ENCODE measurements at places on chromosomes 1 and 21. TPM values are rescaled to one million over a fixed set of nuclear protein-coding genes. Genes with fewer than 3 reads are reported as not detected.

CD164L2 gene
- 7.6 TPM for total RNA-seq

GRCh38 chr1:155043301-155043702 is 7.8 kb upstream of the ADAM15 start:
- peaks cover 21% of the 10 kb centered on the region for H3K4me1 ChIP-seq
- DNase-seq, result no peak
- H3K4me3 ChIP-seq, result no peak overlapping the region
- no peaks in the 10 kb centered on the region for H3K36me3 ChIP-seq
- no peak overlapping the region for H3K27ac ChIP-seq
- H3K27me3 ChIP-seq, result no peaks in the 10 kb centered on the region

CRP gene
- not detected for total RNA-seq

GPR3 gene
- 0.74 TPM for total RNA-seq

GRCh38 chr1:230189341-230189740 is 122.3 kb downstream of the GALNT2 start:
- no peaks in the 10 kb centered on the region for H3K27me3 ChIP-seq
- H3K4me3 ChIP-seq, result no peak overlapping the region
- no peak overlapping the region for H3K27ac ChIP-seq
- no peaks in the 10 kb centered on the region for H3K36me3 ChIP-seq
- H3K4me1 ChIP-seq, result peaks cover 29% of the 10 kb centered on the region

GRCh38 chr1:70039485-70039884 is 165.9 kb downstream of the LRRC40 start:
- H3K27me3 ChIP-seq, result no peaks in the 10 kb centered on the region
- no peak overlapping the region for H3K27ac ChIP-seq
- H3K36me3 ChIP-seq, result no peaks in the 10 kb centered on the region
- DNase-seq, result no peak
- H3K4me3 ChIP-seq, result no peak overlapping the region

DNA sequence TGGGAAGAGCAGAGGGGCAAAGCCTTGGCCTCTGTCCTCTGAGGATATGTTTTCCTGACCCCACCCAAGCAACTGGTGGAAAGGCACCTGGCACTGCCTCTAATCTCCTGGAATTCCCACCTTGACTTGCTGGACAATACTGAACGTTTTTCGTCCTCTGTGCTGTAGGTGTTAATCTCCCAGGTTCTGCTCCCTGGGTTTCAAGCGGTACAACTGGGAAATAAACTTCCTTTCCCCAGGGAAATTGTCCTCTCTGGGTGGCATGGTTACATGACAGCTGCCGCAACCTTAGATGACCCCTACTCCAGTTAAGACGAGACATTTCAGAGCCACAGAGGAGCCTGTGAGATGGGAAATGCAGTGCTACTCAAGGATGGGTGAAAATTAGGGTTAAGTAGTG is 57.3 kb upstream of the BCAR3 start:
- peaks cover 6% of the 10 kb centered on the region for H3K4me1 ChIP-seq
- no peak overlapping the region for H3K27ac ChIP-seq
- DNase-seq, result no peak
- no peak overlapping the region for H3K4me3 ChIP-seq
- no peaks in the 10 kb centered on the region for H3K27me3 ChIP-seq

DNA sequence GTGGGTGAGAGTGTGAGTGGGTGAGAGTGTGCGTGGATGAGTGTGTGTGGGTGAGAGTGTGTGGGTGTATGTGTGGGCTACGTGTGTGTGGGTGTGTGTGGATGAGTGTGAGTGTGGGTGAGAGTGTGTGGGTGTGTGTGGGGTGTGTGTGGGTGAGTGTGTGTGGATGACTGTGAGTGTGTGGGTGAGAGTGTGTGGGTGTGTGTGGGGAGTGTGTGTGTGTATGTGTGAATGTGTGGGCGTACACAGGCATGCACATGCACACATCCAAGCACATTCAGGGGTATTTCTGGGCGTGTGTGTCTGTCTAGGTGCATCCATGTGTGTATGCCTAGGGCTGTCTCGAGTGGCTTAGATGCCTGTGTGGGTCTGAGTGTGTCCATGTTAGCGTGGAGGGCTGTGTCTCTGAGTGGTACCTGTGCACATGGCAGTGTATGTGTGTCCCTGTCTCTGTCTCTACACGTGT is 14.0 kb downstream of the SDC3 start:
- peaks cover 7% of the 10 kb centered on the region for H3K4me1 ChIP-seq
- DNase-seq, result no peak
- H3K27ac ChIP-seq, result no peak overlapping the region

DNA sequence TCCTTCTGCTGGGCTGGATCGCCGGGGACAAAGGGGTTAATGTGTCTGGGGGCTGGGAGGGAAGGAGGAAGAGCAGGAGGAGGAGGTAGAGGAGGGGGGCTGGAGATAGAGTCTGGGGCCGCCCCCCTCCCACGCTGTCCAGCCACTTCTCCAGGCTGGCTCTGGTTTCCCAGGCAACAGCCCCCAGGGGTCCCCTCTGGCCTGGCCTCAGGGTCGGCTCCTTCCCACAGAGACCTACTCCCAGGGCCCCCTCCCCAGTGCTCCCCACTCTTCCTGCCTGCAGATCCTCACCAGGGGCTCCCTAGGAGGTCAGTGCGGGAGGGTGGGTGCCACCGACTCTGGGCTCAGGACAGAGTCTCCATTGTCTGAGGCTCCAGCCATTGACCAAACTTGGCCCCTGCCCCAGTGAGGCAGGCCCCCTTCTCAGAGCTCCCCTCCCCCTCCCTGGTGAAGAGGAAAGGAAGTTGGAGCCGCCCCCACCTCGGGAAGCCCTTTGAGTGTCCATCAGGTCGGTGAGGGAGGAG is 34.1 kb downstream of the ARHGEF10L start:
- no peak overlapping the region for H3K4me3 ChIP-seq
- peaks cover 60% of the 10 kb centered on the region for H3K4me1 ChIP-seq

CLEC20A gene
- total RNA-seq, result not detected

ZSWIM5 gene
- 2.7 TPM for total RNA-seq

DNA sequence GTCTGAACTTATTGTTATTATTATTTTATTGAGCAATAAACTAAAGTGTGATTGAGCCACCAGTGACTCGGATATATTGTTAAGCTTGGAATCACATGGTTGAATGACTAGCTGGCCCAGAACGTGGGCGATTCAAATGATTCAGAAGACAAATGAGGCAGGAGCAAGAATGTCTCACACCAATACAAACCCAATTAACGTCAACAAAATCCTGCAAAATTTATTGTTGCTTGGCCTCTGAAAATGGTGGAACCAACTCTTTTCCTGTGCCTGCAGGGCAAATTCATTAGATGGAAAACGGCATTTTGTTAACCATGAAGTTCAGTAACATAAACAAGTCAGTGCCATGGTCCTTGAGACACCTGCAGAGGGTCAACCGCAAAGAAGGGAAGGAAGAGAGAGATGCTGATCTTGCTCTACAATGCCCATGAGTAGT is 482.0 kb downstream of the SETD4 start:
- H3K4me1 ChIP-seq, result no peaks in the 10 kb centered on the region
- H3K27me3 ChIP-seq, result no peaks in the 10 kb centered on the region
- H3K4me3 ChIP-seq, result no peak overlapping the region
- H3K27ac ChIP-seq, result no peak overlapping the region
- H3K36me3 ChIP-seq, result no peaks in the 10 kb centered on the region
- DNase-seq, result no peak

- no peak for DNase-seq
- H3K36me3 ChIP-seq, result no peaks in the 10 kb centered on the region
- H3K27me3 ChIP-seq, result no peaks in the 10 kb centered on the region
- no peak overlapping the region for H3K27ac ChIP-seq
Measured at GRCh38 chr1:183954496-183954895, 83.0 kb downstream of the COLGALT2 start.

WNT9A gene
- total RNA-seq, result 2.9 TPM

LRRIQ3 gene
- not detected for total RNA-seq

KMO gene
- total RNA-seq, result 4.7 TPM

BMP8A gene
- 2.9 TPM for total RNA-seq

ZNF593 gene
- 18.7 TPM for total RNA-seq

DNA sequence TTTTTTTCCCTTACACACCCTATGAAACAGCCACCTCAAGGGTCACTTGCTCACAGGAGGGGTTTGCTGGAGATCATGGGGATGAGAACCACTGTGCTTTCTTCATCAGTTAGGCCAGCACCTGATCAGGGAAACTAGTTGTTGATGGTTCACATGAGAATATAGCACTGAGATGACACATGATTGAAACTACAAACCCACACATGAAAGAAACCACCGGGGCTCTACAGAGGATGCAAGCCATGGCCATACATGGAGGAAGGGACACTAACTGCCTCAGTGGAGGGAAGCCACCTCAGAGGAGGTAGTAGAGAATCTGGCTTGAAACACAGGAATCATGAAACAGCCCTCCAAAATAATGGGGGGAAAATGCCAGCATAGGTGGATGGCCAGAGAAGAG is 63.2 kb downstream of the PRKAB2 start:
- H3K27ac ChIP-seq, result no peak overlapping the region
- no peaks in the 10 kb centered on the region for H3K27me3 ChIP-seq
- H3K4me1 ChIP-seq, result no peaks in the 10 kb centered on the region
- H3K36me3 ChIP-seq, result no peaks in the 10 kb centered on the region
- DNase-seq, result no peak
- no peak overlapping the region for H3K4me3 ChIP-seq

- H3K27me3 ChIP-seq, result no peaks in the 10 kb centered on the region
- H3K4me1 ChIP-seq, result peaks cover 8% of the 10 kb centered on the region
- no peaks in the 10 kb centered on the region for H3K36me3 ChIP-seq
- DNase-seq, result peak; percentile 69
- H3K4me3 ChIP-seq, result no peak overlapping the region
Measured at GRCh38 chr1:59005491-59006288, 221.8 kb upstream of the JUN start.
